A549 treated with RU486 at 1 μM for 4 hours (cell line): ENCODE measurements at places on chromosomes 7 and 10. TPM values are rescaled to one million over a fixed set of nuclear protein-coding genes. Genes with fewer than 3 reads are reported as not detected.

The SLC18A3 gene
- not detected in 5 replicates for total RNA-seq

The TAS2R5 gene
- 0.26 to 0.72 TPM (median 0.38 TPM) in 5 replicates for total RNA-seq

The SMKR1 gene
- 11.8 to 13.5 TPM (median 13.4 TPM) in 5 replicates for total RNA-seq

The SMO gene
- total RNA-seq: 12.4 to 17.5 TPM (median 15.2 TPM) in 5 replicates

The CRHR2 gene
- 0.05 TPM in 1 of 5 replicates, not detected in the others for total RNA-seq

The TUBB8 gene
- total RNA-seq: 0.18 TPM in 1 of 5 replicates, not detected in the others

The DENND2A gene
- 0.22 to 0.45 TPM (median 0.32 TPM) in 5 replicates for total RNA-seq

The ITIH2 gene
- 0.08 to 0.36 TPM (median 0.27 TPM) in 5 replicates for total RNA-seq

The LEP gene
- total RNA-seq: not detected in 5 replicates

The CUBN gene
- 0.02 to 0.30 TPM (median 0.03 TPM) in 5 replicates for total RNA-seq

The OR13A1 gene
- total RNA-seq: not detected in 5 replicates

The IFIT1B gene
- not detected in 5 replicates for total RNA-seq

The GBX1 gene
- 0.17 to 0.45 TPM in 2 of 5 replicates, not detected in the others for total RNA-seq

The ITIH5 gene
- total RNA-seq: 0.03 to 0.13 TPM (median 0.08 TPM) in 3 of 5 replicates, not detected in the others

The AKR1D1 gene
- not detected in 5 replicates for total RNA-seq

The LLCFC1 gene
- total RNA-seq: not detected in 5 replicates

The CYP26C1 gene
- not detected in 5 replicates for total RNA-seq

The CHST3 gene
- 32.7 to 41.9 TPM (median 36.2 TPM) in 5 replicates for total RNA-seq

The FHIP2A gene
- 5.8 to 9.8 TPM (median 9.5 TPM) in 5 replicates for total RNA-seq

The CALHM3 gene
- 0.35 to 0.53 TPM (median 0.41 TPM) in 5 replicates for total RNA-seq

The DMBT1 gene
- total RNA-seq: 0.05 to 0.11 TPM (median 0.09 TPM) in 5 replicates

The SUPV3L1 gene
- 34.9 to 49.1 TPM (median 37.8 TPM) in 5 replicates for total RNA-seq

The FKBP6 gene
- total RNA-seq: not detected in 5 replicates

The WEE2 gene
- not detected in 5 replicates for total RNA-seq

The BLVRA gene
- total RNA-seq: 68.7 to 82.1 TPM (median 70.9 TPM) in 5 replicates

The PDE1C gene
- 3.7 to 5.5 TPM (median 4.7 TPM) in 5 replicates for total RNA-seq

The OPN4 gene
- not detected in 5 replicates for total RNA-seq

The SUFU gene
- 5.3 to 8.2 TPM (median 7.3 TPM) in 5 replicates for total RNA-seq

The OR2A42 gene
- not detected in 5 replicates for total RNA-seq

The ABI1 gene
- total RNA-seq: 47.9 to 57.5 TPM (median 56.0 TPM) in 5 replicates

The CYP3A4 gene
- total RNA-seq: 0.10 TPM in 1 of 5 replicates, not detected in the others

The RPEL1 gene
- 0.08 TPM in 1 of 5 replicates, not detected in the others for total RNA-seq

The GIMAP1 gene
- not detected in 5 replicates for total RNA-seq

The LRRN3 gene
- 0.07 to 0.08 TPM in 2 of 5 replicates, not detected in the others for total RNA-seq

The FAM25A gene
- not detected in 5 replicates for total RNA-seq

The AKR1C3 gene
- total RNA-seq: 1,182 to 1,414 TPM (median 1,279 TPM) in 5 replicates

The PTPN20 gene
- 3.1 to 4.3 TPM (median 3.6 TPM) in 5 replicates for total RNA-seq

The CYP3A5 gene
- 1.1 to 1.6 TPM (median 1.5 TPM) in 5 replicates for total RNA-seq

The CH25H gene
- total RNA-seq: 0.09 to 0.13 TPM in 2 of 5 replicates, not detected in the others

The GIMAP4 gene
- total RNA-seq: not detected in 5 replicates

The SNCG gene
- total RNA-seq: 9.3 to 15.3 TPM (median 13.4 TPM) in 5 replicates

The TFEC gene
- total RNA-seq: 0.06 TPM in 1 of 5 replicates, not detected in the others

The ZNF804B gene
- total RNA-seq: not detected in 5 replicates

The SFTPA2 gene
- not detected in 5 replicates for total RNA-seq

The GRM8 gene
- total RNA-seq: 0.24 TPM in 1 of 5 replicates, not detected in the others

The PRSS37 gene
- not detected in 5 replicates for total RNA-seq

The HOXA9 gene
- total RNA-seq: 0.49 to 0.76 TPM (median 0.58 TPM) in 5 replicates

The COL17A1 gene
- total RNA-seq: 2.0 to 2.8 TPM (median 2.3 TPM) in 5 replicates

The FAM170B gene
- not detected in 5 replicates for total RNA-seq

The OR2A12 gene
- not detected in 5 replicates for total RNA-seq

The ZNF37A gene
- total RNA-seq: 4.0 to 6.6 TPM (median 5.7 TPM) in 5 replicates

The LBX1 gene
- total RNA-seq: not detected in 5 replicates

The SLC13A1 gene
- total RNA-seq: not detected in 5 replicates

The STN1 gene
- 18.1 to 21.4 TPM (median 18.9 TPM) in 5 replicates for total RNA-seq
